ENCODE measurements at places on chromosomes 16 and 17. TPM values are rescaled to one million over a fixed set of nuclear protein-coding genes. Genes with fewer than 3 reads are reported as not detected.

CNGB1 gene
- 0.29 TPM for total RNA-seq

RAB26 gene
- total RNA-seq, result 7.7 TPM

DNAI2 gene
- 0.32 TPM for total RNA-seq

CENPX gene
- 43.4 TPM for total RNA-seq

NT5M gene
- 3.2 TPM for total RNA-seq

TBC1D3 gene
- not detected for total RNA-seq

CDH11 gene
- total RNA-seq, result 41.1 TPM

KRT14 gene
- total RNA-seq, result 0.20 TPM

UBALD2 gene
- total RNA-seq, result 109 TPM

SSTR5 gene
- total RNA-seq, result 5.8 TPM

CDH8 gene
- 0.43 TPM for total RNA-seq

ZSCAN10 gene
- 0.37 TPM for total RNA-seq

COG1 gene
- 50.6 TPM for total RNA-seq

TP53TG3D gene
- total RNA-seq, result 0.63 TPM

DNA sequence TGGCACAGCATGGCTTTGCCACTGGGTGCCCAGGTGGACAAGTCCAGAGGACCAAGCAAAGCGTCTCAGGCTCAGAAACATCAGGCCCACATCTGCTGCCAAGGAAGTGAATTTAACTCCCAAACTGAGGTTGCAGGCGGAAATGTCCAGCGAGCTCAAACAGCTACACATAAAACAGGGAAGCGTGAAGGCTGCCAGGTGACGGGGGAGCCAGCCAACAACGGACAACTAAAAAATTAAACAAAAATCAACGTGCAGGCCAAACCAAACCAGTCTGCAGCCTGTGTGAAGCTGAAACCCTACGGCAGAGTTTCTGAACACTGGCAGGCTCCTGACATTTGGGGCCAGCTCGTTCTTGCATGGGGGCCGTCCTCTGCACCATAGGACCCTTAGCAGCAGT, 2.5 kb downstream of the TK1 start:
- DNase-seq, result no peak

- DNase-seq, result no peak
These were observed 17.0 kb downstream of the SLC38A10 start for GRCh38 chr17:81277946-81278693.

GRCh38 chr17:31736855-31737625, 122.0 kb downstream of the COPRS start:
- DNase-seq, result no peak

DNA sequence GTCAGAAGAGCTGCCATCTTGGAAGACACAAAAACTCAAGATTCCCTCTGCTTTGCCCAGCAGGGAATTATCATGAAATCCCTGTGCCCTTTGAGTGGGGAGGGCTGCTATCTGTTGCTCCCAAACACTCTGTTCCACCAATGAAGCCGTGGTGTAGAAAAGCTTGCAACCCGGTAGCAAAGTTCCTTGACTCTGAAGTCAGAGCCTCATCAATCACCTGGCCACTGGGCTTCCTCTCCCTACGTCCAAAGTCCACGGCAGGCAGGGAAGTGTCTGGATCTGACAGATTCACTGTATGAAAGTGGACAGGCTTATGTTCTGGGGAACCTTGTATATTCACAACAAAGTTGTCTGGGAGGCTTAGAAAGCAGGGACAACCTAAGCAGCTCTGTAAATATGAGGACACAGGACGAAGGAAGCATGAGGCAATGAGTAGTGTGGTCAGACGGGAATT, 343.3 kb downstream of the SLC39A11 start:
- peak; percentile 75 for DNase-seq

DNA sequence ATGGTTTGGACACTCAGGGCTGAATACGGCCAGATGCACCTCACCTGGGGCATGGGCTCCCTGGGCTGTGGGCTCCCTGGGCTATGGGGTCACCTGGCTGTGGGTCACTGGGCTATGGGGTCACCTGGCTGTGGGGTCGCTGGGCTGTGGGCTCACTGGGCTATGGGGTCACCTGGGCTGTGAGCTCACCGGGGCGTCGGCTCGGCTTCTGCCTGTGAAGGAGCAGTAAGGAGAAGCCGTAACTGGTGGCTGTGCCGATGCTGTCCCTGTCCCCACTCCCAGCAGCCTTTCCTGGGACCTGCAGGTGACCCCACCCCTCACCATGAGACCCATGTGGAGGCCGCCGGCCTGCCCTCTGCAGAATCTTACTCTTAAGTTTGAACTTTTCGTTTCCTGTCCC, 1.9 kb upstream of the PERCC1 start:
- DNase-seq, result no peak

GRCh38 chr17:48498164-48498850, 32.5 kb downstream of the HOXB1 start:
- no peak for DNase-seq

GRCh38 chr16:73213732-73214455, 166.0 kb upstream of the ZFHX3 start:
- DNase-seq, result no peak

GRCh38 chr16:68434624-68435210, 13.6 kb downstream of the SMPD3 start:
- DNase-seq, result peak; percentile 61

- no peak for DNase-seq
These were observed 59.9 kb downstream of the EPN2 start for GRCh38 chr17:19296786-19297778.

- DNase-seq, result no peak
These were observed 10.1 kb upstream of the TANC2 start for GRCh38 chr17:62955841-62956352.

- no peak for DNase-seq
These were observed 9.6 kb downstream of the SDK2 start for GRCh38 chr17:73634629-73635028.

- DNase-seq, result no peak
These were observed 7.1 kb downstream of the ASPA start for GRCh38 chr17:3482852-3483251.

DNA sequence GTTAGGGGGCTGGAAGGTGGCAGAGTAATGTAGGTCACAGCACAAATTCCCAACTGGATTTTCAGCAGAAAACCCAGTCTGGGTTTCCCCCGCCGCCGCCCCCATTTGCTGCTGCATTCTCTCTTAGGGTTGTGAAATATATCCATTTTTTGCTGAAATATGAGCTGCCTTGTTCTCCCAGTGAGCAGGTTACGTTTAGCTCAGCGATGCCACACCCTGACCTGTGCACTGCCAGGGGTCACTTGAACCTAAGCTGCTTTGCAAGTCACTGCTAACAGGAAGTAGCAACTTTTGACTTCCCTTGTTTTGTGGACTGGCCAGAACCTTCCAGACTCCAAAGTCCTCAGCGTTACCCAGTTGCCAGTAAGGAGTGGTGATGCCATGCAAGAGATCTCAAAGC, 274.1 kb downstream of the CPPED1 start:
- no peak for DNase-seq

DNA sequence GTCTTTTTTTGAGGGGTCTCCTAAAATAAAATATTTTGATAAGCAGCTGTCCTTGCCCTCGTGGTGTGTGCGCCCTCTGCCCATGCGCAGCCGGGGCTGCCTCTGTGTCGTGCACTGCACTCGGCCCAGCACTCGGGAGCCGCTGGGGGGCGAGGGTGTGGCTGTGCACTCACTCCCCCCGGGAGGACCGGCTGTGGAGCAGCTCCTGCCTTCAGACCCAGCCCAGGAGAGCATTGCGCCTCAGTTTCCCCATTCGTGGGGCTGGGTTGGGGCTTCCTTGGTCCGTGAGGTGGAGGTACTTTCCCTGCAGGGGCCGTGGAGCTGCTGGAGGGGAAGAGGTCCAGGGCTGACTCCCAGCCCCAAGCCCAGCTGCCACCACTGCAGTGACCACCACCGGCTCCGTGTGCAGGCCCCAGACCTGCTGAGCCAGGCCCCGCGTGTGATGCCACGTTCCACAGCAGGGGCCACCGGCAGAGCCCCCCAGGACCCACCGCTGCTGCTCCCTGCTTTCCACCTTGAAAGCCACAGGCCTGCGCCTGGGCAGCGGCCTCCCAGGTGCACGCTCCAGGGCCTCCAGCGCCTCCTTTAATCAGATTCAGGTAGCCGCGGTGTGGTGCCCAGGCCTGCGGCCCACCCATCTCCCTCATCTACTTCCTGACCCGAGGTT, 6.3 kb upstream of the IL17C start:
- DNase-seq, result no peak

DNA sequence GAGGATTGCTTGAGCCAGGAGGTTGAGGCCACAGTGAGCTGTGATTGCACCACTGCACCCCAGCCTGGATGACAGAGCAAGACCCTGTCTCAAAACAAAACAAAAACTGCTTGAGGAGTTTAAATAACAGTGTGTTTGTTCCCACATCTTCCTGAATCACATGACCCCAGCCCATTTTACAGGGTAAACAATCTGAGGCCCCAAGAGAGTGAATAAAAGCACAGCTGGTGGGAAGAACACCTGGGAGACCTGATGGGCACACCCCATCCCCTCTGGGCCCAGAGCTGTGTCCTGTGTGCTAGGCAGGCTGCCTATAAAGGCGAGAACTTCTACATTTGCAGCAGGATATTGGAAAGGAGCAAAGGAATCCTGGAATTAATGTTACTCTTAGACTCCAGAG, 69.6 kb downstream of the PLXDC1 start:
- DNase-seq, result no peak

- DNase-seq, result no peak
These were observed 356.0 kb downstream of the CA10 start for GRCh38 chr17:51802544-51802943.

DNA sequence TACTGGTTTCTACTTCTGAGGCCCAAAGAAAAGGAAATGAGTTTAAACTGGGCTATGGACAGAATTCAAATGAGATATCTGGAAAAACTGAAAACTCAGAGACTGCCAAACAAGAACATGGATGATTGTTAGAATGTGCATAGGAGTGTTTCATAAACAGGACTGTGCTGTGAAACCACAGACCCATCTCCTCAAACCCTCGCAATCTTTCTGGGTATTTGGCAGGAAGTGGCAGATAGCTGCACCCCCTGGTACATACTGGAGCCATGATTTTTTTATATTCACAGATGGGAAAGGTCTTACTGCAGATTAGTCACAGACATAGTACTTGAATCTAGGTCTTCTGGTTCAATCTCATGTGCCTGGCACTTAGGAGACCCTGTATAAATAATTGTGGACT, 145.0 kb downstream of the CCDC182 start:
- no peak for DNase-seq

GRCh38 chr16:4488499-4488967, 12.3 kb downstream of the HMOX2 start:
- DNase-seq, result no peak

- no peak for DNase-seq
These were observed 10.6 kb upstream of the RHBDF2 start for GRCh38 chr17:76511668-76512365.

- DNase-seq, result no peak
These were observed 98.9 kb downstream of the ZNF423 start for GRCh38 chr16:49756775-49757558.

GRCh38 chr16:27314161-27314723, 468 bp downstream of the IL4R start:
- peak; percentile 64 for DNase-seq

GRCh38 chr16:57479205-57479975, 6.9 kb downstream of the DOK4 start:
- peak; percentile 67 for DNase-seq

DNA sequence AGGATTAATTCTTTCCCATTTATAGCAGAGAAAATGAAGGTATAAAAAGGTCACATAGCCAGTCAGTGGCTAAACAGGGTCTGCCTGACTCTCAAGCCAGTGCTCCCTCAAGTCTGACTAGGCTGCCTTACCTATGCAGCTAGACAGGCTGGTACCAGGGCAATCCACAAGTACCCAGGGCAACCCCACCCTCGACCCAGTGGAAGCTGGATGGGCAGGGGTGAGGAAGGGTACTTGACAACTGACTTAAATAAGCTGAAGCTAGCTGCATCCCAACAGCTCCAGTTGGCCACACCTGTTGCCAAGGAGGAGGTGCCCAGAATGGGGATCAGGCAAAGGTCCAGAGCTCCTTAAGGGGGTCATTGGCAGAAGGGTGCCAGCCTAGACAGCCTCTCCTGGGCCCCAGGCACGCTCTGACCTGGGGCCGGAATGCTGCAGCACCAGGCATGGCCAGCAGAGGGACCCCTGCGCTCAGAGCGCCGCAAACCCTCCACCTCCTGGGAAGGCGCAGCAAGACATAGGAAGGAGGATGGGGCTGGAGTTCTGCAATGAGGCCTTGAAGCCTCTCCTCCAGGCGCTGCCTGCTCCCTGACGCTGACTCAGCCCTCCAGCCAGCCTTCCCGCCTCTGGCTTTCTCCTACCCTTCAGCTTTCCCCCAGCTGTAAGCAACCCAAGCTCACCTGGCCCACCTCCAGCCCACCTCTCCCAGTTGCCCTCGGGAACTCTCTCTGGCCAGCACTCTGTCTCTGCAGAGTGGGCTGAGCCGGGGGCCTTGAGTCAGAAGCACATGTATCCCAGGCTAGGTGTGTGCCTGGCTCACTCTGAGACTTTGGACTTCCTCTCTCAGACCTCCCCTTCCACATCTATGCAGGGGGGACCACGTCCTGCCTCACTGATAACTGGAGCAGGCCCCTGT, 28.8 kb downstream of the MPP2 start:
- peak; percentile 77 for DNase-seq

GRCh38 chr16:89553733-89554132, 6.7 kb upstream of the RPL13 start:
- no peak for DNase-seq

All from mucosa of gallbladder (tissue), 1 donor.